ENCODE measurements at places on chromosomes 2 and 18. TPM values are rescaled to one million over a fixed set of nuclear protein-coding genes. Genes with fewer than 3 reads are reported as not detected.

DNA sequence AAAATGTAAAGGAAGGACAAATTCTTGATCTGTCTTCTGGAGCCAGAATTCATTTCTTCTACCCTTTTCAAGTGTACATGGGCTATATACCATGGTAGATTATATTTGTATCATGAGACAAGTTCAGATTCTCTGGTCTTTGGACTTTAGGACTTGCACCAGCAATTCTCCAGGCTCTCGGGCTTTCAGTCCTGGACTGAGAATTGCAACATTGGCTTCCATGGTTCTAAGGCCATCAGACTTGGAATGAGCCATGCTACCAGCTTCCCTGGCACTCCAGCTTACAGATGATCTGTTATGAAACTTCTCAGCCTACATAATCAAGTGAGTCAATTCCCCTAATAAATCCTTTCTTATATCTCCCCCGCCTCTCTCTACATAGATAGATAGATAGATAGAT lies 33.3 kb downstream of the SRD5A2 start:
- no peak overlapping the region for H3K4me3 ChIP-seq
- no peaks in the 10 kb centered on the region for H3K36me3 ChIP-seq
- no peaks in the 10 kb centered on the region for H3K27me3 ChIP-seq
- H3K4me1 ChIP-seq: no peaks in the 10 kb centered on the region
- H3K27ac ChIP-seq: no peak overlapping the region
- no peak for DNase-seq

GRCh38 chr18:63339920-63340484 lies 20.4 kb upstream of the BCL2 start:
- no peak overlapping the region for H3K27ac ChIP-seq
- peaks cover 62% of the 10 kb centered on the region for H3K36me3 ChIP-seq
- no peak overlapping the region for H3K4me3 ChIP-seq
- DNase-seq: no peak
- no peaks in the 10 kb centered on the region for H3K27me3 ChIP-seq

GRCh38 chr18:43525169-43525568 lies 247.9 kb upstream of the SYT4 start:
- H3K27ac ChIP-seq: no peak overlapping the region
- no peak overlapping the region for H3K4me3 ChIP-seq
- H3K36me3 ChIP-seq: no peaks in the 10 kb centered on the region
- DNase-seq: no peak

DNA sequence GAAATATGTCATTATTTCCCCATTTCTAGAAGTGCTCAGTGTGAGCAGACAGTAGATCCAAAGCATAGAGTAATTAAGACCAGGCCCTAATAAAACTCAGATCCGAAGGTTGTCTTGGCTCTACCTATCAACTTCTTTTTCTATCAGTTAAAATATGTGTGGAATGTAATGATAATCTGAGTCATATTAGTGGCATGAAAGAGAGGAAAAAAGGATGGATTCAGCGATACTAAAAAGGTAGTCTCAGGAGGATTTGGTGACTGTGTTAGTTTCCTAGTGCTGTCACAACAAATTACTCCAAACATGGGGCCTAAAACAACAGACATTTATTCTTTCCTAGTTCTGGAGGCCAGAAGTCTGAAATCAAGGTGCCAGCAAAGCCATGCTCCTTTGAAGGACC lies 103.7 kb upstream of the NABP1 start:
- no peaks in the 10 kb centered on the region for H3K36me3 ChIP-seq
- H3K27ac ChIP-seq: no peak overlapping the region
- no peak overlapping the region for H3K4me3 ChIP-seq
- no peak for DNase-seq
- H3K27me3 ChIP-seq: no peaks in the 10 kb centered on the region
- H3K4me1 ChIP-seq: no peaks in the 10 kb centered on the region

GRCh38 chr2:218893349-218894150 lies 12.9 kb downstream of the WNT10A start:
- H3K27ac ChIP-seq: no peak overlapping the region
- H3K36me3 ChIP-seq: no peaks in the 10 kb centered on the region
- H3K27me3 ChIP-seq: peaks cover 56% of the 10 kb centered on the region
- peak overlapping the region; percentile 45 for H3K4me3 ChIP-seq
- no peak for DNase-seq

VWC2L gene
- total RNA-seq: not detected

EVA1A gene
- not detected for total RNA-seq

- no peak overlapping the region for H3K4me3 ChIP-seq
- DNase-seq: no peak
- no peaks in the 10 kb centered on the region for H3K36me3 ChIP-seq
- no peak overlapping the region for H3K27ac ChIP-seq
- H3K4me1 ChIP-seq: peaks cover 8% of the 10 kb centered on the region
Measured at GRCh38 chr2:23377771-23378170, 7.2 kb upstream of the KLHL29 start.

DNA sequence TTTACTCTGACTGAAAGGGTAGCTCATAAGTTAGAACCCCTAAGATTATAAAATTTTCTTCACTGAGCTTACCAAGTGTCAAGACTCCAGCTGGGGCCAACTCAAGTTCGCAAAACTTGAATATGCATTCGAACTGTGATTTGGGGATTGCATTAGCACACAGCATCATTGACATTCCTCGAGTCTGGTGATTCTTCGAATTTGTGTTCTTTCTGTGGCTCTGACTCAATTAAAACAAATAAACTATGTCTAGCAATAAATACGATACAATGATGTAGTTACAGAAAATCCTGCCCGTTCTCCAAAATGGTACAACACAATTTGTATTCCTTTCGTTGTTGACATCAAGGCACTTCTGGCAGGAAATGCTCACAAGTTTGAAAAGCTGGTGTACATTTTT lies 11.1 kb downstream of the CCL20 start:
- no peak for DNase-seq
- no peak overlapping the region for H3K27ac ChIP-seq
- no peaks in the 10 kb centered on the region for H3K27me3 ChIP-seq
- H3K36me3 ChIP-seq: no peaks in the 10 kb centered on the region

DNA sequence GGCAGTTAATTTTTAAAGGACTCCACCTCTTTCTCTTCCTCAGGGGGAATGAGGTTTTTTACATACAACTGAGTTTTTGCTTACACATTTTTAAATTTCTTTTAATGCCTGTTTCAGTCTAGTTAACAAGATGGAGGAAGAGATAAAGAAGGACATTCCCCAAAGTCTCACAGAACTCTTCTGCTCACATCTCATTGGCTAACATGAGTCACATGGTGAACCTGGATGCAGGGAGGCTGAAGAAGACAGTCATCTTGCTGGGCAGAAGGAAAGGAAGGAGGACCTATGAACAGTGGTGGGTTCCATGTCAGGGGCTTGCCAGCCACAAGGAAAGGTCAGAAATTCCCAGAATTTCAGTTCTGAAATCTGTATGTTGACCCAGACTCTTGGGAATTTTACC lies 10.4 kb upstream of the ST8SIA5 start:
- no peak overlapping the region for H3K27ac ChIP-seq
- no peak for DNase-seq
- no peaks in the 10 kb centered on the region for H3K4me1 ChIP-seq
- H3K36me3 ChIP-seq: no peaks in the 10 kb centered on the region
- no peak overlapping the region for H3K4me3 ChIP-seq

ADD2 gene
- 3.0 TPM for total RNA-seq

GRCh38 chr2:112794841-112795240 lies 10.5 kb upstream of the IL1A start:
- no peaks in the 10 kb centered on the region for H3K27me3 ChIP-seq
- H3K4me3 ChIP-seq: no peak overlapping the region
- peaks cover 11% of the 10 kb centered on the region for H3K4me1 ChIP-seq
- no peak for DNase-seq
- no peak overlapping the region for H3K27ac ChIP-seq
- no peaks in the 10 kb centered on the region for H3K36me3 ChIP-seq

DNA sequence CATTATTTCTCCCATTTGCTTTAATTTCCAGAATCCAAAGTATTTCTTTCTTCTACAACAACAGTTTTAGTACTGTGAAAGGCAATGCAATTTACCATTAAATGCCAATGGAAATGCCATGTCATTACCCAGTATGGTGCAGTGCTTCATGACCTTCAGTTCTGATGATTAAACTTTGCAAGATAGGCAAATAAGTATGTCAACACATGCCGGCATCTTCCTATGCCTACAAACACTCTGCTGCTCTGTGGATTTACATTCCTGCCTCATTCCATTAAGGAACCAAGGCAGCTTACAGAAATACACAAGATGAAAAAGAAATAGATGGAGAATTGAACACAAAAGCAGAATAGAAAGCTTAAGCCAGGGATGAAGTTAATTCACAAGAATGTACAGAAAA lies 52.7 kb upstream of the PROKR1 start:
- no peak overlapping the region for H3K4me3 ChIP-seq
- no peaks in the 10 kb centered on the region for H3K4me1 ChIP-seq
- DNase-seq: no peak
- no peaks in the 10 kb centered on the region for H3K27me3 ChIP-seq
- no peak overlapping the region for H3K27ac ChIP-seq

DNA sequence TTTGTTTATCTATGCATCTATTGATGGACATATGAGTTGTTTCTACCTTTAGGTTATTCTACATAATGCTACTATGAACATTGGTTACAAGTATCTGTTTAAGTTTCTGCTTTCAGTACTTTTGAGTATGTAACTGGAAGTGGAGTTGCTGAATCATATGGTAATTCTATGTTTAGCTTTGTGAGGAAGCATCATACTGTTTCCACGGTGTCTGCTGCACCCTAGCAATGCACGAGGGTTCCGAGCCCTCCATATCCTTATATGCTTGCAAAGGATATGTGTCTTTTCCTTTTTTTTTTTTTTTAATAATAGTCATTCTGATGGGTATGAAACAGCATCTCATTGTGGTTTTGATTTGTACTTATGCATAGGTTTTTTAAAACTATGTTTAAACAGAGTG lies 83.7 kb downstream of the FMNL2 start:
- peaks cover 29% of the 10 kb centered on the region for H3K4me1 ChIP-seq
- H3K4me3 ChIP-seq: no peak overlapping the region
- peak; percentile 24 for DNase-seq

GRCh38 chr18:579238-579637 lies 942 bp upstream of the CETN1 start:
- no peak for DNase-seq
- H3K36me3 ChIP-seq: no peaks in the 10 kb centered on the region
- no peaks in the 10 kb centered on the region for H3K4me1 ChIP-seq
- no peak overlapping the region for H3K4me3 ChIP-seq
- no peak overlapping the region for H3K27ac ChIP-seq

GRCh38 chr2:9234680-9235146 lies 28.1 kb downstream of the ASAP2 start:
- no peaks in the 10 kb centered on the region for H3K27me3 ChIP-seq
- H3K27ac ChIP-seq: peak overlapping the region; percentile 61
- H3K36me3 ChIP-seq: no peaks in the 10 kb centered on the region
- H3K4me3 ChIP-seq: no peak overlapping the region

DOK1 gene
- 14.1 TPM for total RNA-seq

ATOH8 gene
- 41.1 TPM for total RNA-seq

- H3K27ac ChIP-seq: no peak overlapping the region
- no peaks in the 10 kb centered on the region for H3K27me3 ChIP-seq
- H3K4me3 ChIP-seq: no peak overlapping the region
Measured at GRCh38 chr2:61055557-61055956, 10.1 kb upstream of the SANBR start.

PARD6G gene
- 9.9 TPM for total RNA-seq

DNA sequence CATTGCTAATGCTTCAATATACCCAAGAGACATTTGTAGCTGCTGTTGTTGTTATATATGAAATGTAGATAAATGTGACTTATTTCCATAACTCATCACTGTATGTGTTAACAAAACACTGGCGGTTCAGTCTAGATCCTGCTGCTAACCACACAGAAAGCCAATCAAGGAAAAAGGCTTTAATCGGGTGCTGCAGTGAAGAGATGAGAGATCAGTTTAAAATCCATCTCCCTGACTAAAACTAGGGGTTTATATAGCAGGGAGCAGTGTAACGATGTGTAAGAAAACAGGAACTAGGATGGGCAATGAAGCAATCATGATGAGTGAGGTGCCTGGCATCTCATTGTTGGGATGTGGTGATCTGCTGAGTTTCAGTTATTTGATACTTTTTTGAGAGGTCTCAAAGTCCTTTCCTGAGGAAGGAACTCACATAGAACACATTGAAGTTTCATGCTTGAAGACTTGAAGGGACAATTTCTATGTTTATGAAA lies 677.7 kb upstream of the CDH7 start:
- no peak overlapping the region for H3K27ac ChIP-seq
- H3K4me3 ChIP-seq: no peak overlapping the region
- H3K4me1 ChIP-seq: no peaks in the 10 kb centered on the region
- DNase-seq: no peak
- no peaks in the 10 kb centered on the region for H3K27me3 ChIP-seq
- no peaks in the 10 kb centered on the region for H3K36me3 ChIP-seq

CPSF3 gene
- total RNA-seq: 21.8 TPM

CNOT9 gene
- total RNA-seq: 23.0 TPM

GRCh38 chr2:136124805-136125204 lies 6.9 kb upstream of the CXCR4 start:
- no peak overlapping the region for H3K27ac ChIP-seq
- H3K27me3 ChIP-seq: no peaks in the 10 kb centered on the region
- H3K4me1 ChIP-seq: no peaks in the 10 kb centered on the region

GALNT13 gene
- total RNA-seq: 0.39 TPM

TRPM8 gene
- total RNA-seq: not detected

CMPK2 gene
- 4.4 TPM for total RNA-seq

SPR gene
- 57.0 TPM for total RNA-seq

DNAJC5G gene
- not detected for total RNA-seq

ITGA6 gene
- total RNA-seq: 29.9 TPM

HNMT gene
- total RNA-seq: 19.8 TPM

DNA sequence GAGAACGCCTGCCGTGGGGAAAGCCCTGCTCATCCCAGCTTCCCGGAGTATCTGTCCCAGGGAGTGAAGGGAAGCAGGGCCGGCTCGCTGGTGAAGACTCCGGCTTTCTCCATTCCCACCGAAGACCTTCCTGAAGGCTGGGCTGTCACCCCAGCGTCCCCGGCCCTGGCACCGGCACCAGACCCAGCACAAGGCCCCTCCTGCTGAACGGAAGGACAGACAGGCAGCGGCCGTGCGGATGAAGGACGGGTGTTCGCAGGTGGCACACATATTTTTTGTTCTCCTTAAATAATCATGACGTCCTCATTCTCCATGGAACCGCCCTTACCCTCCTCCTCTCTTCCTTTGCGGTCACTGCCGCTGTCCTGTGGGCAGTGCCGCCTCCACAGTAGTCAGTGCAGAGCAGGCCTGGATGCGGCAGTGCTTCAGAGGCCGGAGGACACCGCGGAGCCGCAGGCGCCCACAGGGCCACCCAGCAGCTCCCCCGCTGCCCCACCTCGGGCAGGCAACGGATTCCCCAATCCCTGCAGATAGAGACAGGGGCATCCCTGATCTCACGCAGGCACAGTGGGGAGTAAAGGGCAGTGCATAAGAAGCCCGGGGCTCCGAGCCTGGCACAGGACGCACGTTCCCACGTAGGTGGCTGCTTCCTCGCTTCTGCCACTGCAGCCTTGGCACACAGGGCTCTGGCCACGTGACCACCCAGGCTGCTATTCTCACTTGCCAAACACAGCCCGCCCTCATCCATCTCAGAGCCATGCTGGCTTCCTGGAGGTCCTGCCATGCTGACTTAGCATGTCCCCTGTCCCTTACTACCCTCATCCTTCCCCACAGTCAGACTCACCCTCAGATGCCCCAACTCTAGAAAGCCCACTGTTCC lies 229.7 kb downstream of the EIPR1 start:
- no peak for DNase-seq
- no peaks in the 10 kb centered on the region for H3K27me3 ChIP-seq
- no peak overlapping the region for H3K27ac ChIP-seq
- H3K36me3 ChIP-seq: no peaks in the 10 kb centered on the region

Data from esophagus muscularis mucosa (tissue), 4 donors.